Muscle of arm (tissue), 14 donors: ENCODE measurements at places on chromosomes 7 and 10.

- no peak for DNase-seq
Observed at GRCh38 chr7:25028370-25029021, 48.5 kb upstream of the OSBPL3 start.

GRCh38 chr7:132347123-132347522, 229.1 kb downstream of the PLXNA4 start:
- DNase-seq: no peak

GRCh38 chr7:1810961-1811849, 141.1 kb downstream of the ELFN1 start:
- DNase-seq: peak; percentile 54

DNA sequence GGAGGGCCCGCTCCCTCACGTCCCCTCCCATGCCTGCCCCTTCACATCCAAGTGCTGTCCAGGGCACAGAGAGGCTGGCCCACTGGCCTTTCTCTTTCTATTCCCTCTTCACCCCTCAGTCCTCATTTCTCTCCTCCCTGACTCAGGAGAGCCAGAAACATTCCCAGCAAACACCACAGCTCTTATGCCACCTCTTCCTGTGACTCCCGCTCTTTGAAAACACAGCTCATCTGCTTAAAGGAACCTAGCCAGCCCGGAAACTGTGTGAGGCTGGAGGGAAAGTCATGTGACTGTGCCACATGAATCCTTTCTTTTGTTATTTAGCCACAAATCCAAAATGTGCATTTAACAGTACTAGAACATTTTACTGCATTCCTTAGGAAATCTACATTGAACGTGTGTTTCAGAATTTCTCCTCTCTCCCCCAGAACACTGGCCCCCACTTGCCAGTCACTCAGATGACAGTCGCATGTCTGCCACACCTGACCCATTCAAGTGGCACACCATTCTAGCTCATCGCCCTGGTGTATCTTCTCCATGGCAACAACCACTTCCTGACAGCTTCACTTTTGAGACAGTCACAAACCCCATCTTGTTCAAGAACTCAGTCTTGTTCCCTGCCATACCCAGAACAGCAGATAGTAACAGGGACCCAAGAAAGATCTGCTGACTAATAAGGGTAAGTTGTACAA, 42.8 kb downstream of the GRB10 start:
- no peak for DNase-seq

DNA sequence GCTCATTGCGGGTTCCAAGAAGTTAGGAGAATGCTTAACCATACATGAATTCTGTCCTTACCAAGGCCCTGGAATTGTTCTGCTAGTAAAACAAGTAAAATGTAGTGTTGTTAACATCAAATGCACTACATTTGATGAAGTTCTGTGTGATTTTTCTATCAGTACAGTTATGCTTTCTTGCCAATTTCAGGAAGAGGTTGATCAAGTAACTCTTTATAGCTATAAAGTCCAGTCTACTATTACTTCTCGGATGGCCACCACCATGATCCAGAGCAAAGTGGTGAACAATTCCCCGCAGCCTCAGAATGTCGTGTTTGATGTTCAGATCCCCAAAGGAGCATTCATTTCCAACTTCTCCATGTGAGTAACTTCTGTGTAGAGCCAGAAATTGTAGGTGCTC, 5.7 kb downstream of the ITIH2 start:
- no peak for DNase-seq

DNA sequence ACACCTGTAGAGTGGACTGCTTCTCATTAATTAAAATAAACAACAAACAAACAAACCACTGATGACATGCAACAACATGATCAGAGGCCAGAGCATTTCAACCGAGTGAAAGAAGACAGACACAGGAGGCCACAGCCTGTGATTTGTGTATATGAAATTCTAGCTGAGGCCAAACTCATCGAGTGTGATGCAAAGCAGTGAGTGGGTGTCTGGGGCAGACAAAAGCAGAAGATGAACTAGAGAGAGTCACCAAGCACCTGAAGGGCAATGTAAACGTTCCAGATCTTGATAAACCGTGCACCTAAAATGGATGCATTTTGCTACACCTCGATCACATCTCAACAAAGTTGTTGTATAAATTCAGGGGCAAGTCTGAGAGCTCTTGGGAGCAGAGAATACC, 108.4 kb downstream of the KLF6 start:
- no peak for DNase-seq

DNA sequence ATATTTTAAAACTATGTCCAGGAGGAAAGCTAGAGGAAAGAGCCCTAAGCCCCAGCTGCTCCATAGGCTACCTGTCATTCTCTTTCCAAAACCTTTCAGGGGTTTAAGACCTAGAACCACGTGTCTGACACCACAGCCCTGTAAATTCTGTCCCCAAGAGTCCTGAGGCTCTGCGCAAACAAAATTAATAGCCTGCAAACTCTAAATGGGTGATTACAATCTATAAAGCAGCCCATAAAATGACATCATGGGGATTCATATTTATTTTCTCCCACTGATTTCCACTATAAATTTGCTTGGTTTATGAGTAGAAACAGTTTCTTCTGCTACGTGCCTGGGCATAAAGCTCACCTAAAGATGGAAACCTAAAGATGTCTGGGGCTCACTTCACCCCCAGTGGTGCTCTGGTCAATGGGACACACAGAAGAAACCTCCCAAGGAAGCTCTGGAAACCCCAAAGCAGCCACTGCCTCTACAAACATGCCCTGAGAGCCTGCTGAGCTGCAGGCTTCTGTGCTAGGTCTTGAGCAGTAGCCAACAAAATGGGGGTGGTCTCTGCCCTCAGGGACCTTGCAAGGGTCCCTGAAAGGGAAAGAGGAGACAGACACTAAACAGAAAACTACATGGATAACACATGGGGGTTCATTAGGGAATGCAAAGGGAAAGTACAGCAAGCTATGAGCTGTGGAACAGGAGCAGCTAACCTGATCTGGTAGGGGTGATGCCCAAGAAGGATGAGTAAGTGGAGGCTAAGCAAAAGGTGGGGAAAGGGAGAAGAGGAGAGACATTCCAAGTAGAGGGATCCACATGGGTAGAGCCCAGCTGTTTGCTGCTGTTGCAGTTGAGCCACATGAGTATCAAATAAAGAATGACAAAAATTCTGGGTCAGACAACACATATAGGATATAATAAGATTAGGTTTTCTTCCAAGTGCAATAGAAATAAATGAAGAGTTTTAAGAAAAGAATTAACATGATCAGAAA, 331.7 kb downstream of the KCNMA1 start:
- no peak for DNase-seq

DNA sequence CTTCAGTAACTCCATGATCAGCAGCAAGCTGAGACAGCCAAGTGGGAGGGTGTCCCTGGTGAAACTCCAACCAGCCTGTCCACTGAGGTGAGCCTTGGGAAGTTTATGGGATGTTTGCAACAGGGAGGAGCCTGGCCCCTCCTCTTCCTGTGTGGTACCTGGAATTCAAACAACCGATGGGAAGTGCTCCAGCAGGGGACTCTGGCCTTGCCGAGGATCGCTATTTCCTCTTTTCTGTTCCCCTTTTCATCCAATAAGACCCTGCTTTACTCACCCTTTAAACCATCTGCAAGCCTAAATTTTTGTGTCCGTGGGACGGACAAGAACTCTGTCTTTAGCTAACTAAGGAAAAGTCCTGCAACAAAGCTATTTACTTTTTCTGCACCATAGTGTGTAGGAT, 491.1 kb upstream of the ZMIZ1 start:
- DNase-seq: no peak

- DNase-seq: no peak
Observed at GRCh38 chr7:120256344-120257070, 16.5 kb upstream of the KCND2 start.

- DNase-seq: no peak
Observed at GRCh38 chr7:93921186-93921585, 349 bp upstream of the GNG11 start.

DNA sequence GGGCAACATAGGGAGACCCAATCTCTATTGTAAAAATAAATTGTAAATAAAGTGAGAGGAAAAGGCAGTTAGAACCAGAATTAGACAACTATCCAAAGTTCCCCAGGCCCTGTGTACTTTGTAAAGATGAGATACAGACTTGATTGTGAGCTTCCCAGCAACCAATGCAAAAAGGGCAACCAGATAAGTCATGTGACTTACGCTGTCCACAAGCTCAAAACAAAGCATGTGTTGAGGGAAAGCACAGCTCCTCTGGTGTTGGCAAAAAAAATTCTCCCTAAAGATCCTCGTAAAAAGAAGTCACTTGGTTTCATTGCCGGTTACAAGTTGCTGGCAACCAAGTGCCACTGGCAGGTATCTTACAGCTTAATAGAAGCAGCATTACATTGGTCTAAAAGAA, 154.0 kb downstream of the CUX1 start:
- no peak for DNase-seq

DNA sequence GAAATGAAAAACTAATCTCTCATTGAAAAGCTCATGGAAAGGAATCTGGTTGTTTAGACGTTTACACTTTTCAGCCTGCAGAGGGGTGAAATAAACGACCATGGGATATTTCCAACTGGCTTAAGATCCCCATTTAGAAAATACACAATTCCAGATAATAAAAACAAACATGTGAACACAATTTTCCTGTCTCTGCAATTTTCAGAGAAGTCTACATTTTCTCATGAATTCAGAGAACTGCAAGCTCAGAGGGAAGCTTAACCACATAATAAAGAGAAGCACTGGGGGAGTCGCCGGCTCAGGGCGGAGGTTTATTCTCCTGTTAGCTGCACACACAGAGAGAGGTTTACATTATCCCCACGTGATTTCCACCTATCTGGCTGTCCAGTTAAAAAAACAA, 215.2 kb downstream of the FANK1 start:
- no peak for DNase-seq

GRCh38 chr10:32961895-32962369, 3.9 kb upstream of the ITGB1 start:
- no peak for DNase-seq

GRCh38 chr10:119642556-119643111, 8.5 kb upstream of the BAG3 start:
- no peak for DNase-seq

DNA sequence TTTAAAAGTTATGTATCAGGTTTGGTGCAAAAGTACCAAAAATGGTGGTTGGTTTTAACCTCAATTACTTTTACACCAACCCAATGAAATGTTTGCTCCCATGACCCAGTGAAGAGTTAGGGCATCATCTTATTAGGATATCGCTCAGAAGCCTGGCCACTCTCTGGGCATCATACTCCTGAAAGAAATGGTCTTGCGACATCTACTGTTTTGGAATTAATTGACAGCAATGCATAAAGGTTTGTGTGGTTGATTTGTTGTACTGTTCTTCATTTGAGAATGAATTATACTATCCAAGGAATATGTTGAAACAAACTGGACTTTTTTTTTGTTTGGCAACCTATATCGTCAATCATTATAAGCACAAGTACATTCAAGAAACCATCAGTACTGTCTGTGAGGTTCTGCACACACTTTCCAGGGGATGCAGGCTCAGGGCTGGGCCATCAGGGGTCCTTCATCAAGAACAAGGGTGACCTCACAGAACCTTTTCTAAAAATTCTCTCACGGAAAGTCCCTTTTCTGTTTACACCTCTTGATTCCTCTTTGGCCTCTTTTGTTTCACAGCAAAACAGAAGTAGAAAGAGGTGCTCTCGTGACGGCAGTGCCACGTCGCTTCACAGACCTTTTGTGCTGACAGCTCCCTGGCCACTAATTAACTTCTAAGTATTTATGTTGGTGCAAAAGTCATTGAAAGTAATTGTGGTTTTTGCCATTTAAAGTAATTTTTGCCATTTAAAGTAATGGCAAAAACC, 117.2 kb upstream of the KLF6 start:
- no peak for DNase-seq

DNA sequence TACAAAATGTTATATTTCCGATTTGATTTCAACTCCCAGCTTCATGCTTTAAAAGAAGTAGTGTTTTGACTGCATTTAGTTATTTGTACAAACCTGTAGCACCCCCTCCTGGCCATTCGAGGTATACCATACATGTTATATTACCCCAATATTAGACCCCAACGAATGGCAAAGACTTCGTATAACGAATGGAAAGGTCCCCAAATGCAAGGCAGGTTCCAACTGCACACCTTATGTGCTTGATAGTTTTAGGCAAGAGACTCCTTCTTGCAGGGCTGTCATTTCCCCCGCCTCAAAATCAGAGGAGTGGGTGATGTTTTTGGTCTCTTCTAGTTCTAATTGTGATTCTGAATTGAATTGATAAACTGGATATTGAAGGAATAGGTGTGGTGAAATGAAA, 101.1 kb upstream of the TARP start:
- DNase-seq: peak; percentile 33

GRCh38 chr7:6170571-6171531, 101.6 kb downstream of the CYTH3 start:
- no peak for DNase-seq

- DNase-seq: no peak
Observed at GRCh38 chr10:112202561-112203241, 19.1 kb upstream of the GPAM start.

GRCh38 chr7:69719717-69720116, 121.4 kb downstream of the AUTS2 start:
- DNase-seq: no peak

DNA sequence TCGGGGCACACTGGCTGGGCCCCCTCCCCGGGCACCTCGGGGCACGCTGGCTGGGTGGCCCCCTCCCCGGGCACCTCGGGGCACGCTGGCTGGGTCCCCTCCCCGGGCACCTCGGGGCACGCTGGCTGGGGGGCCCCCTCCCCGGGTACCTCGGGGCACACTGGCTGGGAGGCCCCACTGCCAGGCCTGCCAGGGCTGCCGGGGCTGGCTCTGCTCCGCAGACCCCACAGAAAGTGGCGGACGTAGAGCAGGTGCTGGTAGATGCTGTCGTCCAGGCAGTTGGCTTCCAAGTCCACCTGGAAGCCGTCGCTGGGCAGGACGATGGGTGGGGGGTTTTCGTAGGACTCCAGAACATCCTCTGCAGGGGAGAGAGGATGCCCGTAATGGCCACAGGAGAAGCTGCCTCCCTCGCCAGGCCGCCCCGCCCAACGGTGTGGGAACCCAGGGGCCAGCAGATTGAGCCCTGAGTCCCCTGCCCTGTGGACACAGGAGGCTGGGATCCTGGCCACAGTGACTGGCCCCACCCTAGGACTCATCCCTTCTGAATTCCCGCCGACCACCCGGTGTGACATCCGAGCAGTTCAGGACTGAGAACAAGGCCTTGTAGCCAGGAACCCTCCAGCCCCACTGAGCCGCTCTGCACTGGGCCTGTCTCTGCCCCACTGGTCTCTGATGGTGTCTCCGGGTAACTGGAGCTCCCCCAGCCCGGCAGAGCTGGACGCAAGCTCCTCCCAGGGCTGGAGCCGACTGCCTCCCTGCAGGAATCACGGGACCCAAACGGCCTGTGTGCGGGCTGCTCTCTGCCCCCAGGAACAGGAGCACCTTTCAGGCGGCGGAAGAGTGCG, 28.2 kb downstream of the AP5Z1 start:
- no peak for DNase-seq
